ENCODE measurements at places on chromosomes 1 and 21.

DNA sequence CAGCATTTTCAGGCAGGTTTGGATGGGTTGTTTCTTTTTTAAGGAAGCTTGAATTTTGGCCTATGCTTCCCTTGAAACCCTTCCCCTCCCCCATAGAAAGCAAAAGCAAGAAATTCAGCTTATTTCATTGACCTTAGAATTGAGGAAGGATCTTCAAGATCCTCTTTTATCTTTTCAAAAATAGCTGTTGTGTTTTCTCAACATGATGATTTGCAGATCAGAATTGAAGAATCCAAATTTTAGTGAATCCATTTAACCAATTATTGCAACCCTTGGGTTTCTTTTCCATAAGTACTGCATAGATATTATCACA, 73.7 kb downstream of the LRRC8C start:
- DNase-seq = no peak

DNA sequence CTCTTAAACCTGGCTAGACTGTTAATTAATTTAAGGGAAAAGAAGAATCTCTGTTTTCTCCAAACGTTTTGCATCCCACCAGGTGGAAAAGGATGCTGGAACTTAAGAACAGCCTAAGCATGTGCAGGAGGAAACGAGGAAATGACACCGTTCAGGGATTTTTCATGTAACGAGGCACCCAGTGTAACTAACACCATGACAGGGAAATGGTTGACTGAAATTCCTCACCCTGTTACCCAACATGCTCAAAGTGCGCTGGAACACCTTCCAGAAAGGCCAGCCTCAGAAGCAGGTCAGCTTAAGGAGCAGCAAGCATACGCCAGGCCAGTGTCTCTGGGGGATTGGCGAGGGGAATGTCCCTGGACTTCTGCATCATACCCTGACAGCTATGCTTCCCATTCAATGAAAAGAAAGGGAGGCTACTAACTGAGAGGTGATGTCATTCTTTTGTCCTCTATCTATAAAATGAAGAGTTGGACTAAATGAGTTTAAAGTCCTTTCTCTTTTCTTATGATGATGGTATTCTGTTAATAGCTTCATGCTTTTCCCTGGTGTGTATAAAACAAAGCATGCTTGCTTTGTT, 21.6 kb downstream of the TNN start:
- no peak for DNase-seq

- no peak for DNase-seq
Measured at GRCh38 chr1:189983166-189983890, 494.3 kb downstream of the BRINP3 start.

GRCh38 chr1:201537891-201538611, 876 bp upstream of the NAV1 start:
- DNase-seq = no peak

DNA sequence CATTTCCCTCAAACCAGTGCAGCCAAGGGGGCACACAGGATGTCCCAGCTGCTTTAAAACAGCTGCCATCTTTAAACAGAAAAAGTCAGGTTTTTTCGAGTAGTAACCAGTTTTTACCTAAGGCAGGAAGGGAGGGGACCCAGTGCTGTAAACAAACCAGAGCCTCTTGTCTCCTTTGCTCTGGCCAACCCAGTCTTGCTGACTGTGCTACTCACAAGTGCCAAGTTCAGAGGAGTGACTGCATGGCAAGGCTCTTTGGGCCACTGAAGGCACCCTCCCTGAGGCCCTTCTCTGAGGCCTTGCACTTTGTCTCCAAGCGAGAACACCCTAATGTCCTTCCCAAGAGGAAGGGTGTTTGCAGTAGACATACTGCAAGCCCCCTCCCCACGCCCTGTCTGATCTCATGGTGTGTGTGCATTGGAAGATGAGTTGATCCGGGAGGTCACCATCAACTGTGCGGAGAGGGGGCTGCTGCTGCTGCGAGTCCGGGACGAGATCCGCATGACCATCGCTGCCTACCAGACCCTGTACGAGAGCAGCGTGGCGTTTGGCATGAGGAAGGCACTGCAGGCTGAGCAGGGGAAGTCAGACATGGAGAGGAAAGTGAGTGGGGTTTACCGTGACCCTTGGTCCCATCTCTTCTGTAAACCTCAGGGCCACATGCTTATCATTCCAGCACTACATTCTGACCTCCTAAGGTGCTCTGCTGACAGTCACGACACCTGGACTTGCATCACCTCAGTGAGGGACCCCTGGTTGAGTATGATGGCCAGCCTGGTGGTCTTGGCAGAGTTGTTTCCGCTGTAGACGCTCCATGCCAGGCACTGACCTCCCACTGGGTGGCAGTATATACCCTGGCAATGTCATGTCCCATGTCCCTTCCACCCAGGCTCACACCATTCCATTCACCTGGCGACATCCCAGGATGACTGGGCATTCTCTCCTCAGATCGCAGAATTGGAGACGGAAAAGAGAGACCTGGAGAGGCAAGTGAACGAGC, 4.7 kb downstream of the DNALI1 start:
- no peak for DNase-seq

DNA sequence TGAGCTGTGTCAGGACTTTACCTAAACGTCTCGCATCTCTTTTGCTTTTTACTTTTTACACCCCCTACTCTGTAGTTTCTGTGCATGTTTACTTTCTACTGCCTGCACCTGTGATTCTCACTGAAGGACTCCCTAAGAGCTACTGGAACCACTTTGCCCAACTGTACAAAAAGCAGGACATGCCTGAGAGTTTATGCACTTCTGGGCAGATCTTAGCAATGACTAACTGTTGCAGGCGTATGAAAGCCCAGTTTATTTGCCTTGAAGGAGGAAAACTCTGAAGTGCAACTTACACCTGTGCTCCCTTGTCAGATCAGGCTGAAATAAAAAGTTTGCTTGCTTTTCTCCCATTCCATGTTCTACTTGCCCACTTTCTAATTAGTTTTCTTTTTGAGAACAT, 467.0 kb upstream of the USP24 start:
- DNase-seq = no peak

DNA sequence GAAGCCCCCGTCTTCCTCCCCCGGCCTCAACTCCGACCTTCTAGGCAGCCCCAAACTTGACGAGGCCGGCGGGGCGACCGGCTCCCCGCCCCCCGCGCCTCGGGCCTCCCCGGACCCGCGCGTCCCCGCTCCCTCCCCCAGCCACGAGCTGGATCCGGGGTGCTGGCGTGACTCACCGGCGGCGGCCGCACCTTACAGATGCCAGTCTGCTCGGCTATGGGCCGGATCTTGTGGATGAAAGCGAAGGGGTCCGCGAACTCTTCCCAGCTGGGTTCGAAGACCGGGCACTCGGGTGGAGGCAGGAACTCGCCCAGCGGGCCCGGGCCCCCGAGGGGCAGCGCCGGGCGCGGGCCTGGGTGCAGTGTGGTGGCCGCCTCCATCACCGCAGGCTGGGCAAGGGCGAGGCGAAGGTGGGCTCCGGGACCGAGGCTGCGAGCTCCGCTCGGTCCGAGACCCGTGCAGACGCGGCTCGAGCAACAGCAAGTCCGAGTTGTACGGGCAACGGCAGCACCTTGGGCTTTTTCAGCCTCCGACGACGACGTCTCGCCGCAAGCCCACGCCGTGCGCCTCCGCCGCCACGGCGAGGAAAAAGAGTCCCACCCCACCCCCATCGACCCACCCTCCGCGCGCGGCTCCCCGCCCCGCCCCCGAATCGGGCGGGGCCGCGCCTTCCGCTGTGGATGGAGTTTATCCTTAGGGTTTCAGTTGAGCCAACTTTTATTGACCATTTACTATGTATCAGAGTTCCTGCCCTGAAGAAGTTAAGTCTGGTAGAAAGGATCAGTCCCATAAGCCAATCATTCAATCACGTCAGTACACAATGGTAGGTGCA, at the start of gene KDM5B:
KDM5B (minus strand) TSS at position 496 of the 832 bp plus-strand sequence; CDS start at position 380, 116 bp downstream.
- DNase-seq = peak; percentile 27

DNA sequence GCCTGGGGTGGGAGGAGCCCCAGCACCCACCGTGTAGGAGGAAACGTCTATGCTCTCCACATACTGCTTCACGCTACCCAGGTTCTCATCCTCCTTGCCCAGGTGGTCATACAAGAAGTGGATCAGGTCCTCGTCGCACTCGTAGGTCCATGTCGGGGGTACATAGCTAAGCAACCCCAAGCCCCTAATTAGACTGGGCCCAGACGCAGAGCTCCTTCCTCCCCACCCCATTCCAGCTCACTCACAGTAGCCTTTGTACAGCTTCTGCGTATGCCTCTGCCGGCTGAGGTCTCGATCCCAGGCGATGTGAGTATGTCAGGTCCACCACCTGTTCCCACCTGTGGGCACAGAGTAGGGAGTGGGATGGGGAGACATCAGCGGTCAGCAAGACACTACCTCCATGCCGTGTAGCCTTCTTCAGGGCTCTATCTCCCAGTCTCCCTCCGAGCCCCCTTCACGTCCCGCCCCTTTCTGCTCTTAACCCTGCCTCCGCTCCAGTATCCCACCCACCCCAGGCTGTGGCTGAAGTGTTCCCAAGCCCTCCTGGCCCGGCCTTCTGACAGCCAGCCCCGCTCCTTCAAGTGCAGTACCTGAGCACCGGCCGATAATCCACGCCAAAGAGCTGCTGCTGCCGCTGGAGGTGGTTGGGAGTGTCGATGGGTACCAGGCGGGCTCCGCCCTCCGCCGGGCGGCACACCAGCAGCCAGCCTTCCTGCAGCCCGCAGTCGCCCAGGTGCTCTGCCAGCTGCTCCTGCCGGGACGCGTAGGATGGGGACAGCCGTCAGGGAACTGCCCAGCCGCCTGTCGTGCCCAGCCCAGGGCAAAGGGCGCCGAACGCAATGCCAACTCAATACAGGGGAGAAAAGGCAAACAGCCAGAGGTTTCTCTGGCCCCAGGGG, 919 bp downstream of the HECTD3 start:
- no peak for DNase-seq

DNA sequence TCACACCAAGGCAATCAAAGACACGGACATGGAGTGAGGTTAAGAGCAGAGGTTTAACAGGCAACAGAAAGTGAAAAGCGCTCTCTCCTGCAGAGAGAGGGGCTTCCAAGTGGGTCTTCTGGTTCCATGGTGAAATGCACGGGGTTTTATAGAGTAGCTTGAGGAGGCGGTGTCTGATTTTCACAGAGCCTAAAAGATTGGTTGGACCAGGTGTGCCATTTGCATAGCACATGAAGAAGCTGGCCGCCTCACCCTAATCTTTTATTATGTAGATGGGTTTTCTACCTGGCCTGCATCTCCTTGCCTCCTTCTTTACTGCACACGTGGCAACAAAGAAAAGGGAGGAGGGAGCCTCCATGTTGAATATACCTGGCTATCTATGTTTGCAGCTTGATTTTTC, 197.3 kb downstream of the RYR2 start:
- DNase-seq = no peak

- no peak for DNase-seq
Measured at GRCh38 chr1:154747740-154748404, 122.2 kb downstream of the KCNN3 start.

DNA sequence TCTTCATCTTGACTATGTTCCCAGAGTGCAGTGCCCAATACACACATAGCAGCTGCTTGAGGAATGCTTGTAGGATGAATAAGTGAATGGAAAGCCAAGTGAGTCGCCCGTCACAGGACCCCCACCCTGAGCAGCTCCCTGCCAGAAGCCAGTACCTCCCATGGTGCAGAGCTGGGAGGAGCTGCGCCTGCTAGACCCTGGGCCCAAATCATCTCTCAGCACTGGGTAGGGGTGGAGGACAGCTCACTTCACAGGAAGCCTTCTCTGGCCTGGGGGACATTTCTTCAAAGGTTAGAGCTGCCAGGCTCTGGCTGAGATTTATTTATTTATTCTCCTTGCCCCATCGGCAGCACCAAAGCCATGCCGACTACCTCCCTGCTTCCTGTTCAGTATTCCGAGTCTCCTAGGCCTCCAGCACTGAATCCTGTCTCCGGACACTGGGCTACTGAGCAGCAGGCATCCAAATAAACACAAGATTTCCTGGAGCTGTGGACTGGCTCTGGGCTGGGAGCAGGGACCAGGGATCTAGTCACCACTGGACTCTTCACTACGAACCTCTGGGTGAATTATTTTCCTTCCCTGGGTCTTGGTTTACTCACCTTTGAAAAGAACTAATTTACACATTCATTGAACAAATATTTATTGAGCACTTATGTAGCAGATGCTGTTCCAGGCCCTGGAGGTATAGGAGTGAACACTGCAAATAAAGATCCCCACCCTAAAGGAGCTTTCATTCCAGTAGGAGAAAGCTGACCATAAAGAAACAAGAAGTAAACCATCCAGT, 187.7 kb downstream of the TRABD2B start:
- DNase-seq = no peak

DNA sequence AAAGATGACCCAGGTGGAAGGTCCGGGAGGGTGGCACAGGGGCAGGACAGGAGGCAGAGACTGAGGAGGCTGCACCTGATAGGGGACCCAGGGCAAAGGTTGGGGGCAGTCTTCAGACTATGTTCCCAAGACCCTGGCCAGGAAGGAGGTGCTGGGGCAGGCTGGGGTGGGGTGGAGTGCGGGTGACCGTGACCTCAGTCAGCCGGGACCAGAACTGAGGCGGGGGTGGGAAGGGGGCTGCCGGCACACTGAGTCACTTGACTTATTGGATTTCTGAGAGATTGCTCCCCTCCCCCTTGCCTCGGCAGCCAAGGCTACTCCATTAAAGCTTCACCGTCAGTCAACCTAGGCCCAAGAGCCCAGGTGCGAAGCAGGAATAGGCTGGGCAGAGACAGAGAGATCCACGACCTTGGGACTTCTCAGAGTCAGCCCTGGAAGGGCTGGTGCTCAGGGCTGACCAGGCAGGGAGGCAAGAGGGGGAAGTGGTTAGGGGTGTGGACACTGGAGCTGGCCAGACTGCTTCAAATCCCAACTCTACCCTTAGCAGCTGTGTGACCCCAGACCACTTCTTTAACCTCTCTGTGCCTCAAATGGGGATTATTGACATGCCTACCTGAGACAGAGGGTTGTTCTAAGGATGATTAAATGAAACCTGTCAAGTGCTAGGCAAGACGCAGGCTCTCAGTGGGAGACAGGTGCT, 47.9 kb upstream of the LAPTM5 start:
- DNase-seq = no peak

DNA sequence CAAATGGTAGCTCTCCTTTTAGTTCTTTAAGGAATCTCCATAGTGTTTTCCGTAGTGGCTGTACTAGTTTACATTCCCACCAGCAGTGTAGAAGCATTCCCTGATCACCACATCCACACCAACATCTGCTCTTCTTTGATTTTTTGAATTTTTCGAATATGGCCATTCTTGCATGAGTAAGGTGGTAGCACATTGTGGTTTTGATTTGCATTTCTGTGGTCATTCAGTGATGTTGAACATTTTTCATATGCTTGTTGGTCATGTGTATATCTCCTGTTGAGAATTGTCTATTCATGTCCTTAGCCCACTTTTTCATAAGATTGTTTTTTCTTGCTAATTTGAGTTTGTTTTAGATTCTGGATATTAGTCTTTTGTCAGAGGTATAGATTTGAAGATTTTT, 84.6 kb upstream of the B3GALT2 start:
- no peak for DNase-seq

Data from activated CD4-positive, CD25-positive, alpha-beta regulatory T cell treated with anti-CD3 and anti-CD28 coated beads, Interleukin-2, amount 50 U/mL, for 16 hours (primary cell).